Activated naive CD4-positive, alpha-beta T cell treated with anti-CD3 and anti-CD28 coated beads, Interleukin-2, amount 50 U/mL, for 72 hours (primary cell): ENCODE measurements at places on chromosomes 1 and 21. TPM values are rescaled to one million over a fixed set of nuclear protein-coding genes. Genes with fewer than 3 reads are reported as not detected.

GRCh38 chr21:35465741-35466140 is 416.6 kb upstream of the RUNX1 start:
- no peak for DNase-seq

GRCh38 chr1:29330856-29331255 is 94.5 kb downstream of the PTPRU start:
- DNase-seq = no peak

GRCh38 chr1:111695801-111696200 is 43.4 kb downstream of the INKA2 start:
- no peak for DNase-seq

- DNase-seq = no peak
These were observed 21.9 kb downstream of the DUSP10 start for GRCh38 chr1:221719987-221720386.

- no peak for DNase-seq
These were observed 22.9 kb upstream of the SLC19A2 start for GRCh38 chr1:169508432-169509338.

GRCh38 chr1:192846950-192847349 is 38.1 kb downstream of the RGS2 start:
- no peak for DNase-seq

- no peak for DNase-seq
These were observed 459.2 kb upstream of the RUNX1 start for GRCh38 chr21:35508139-35508888.

DNA sequence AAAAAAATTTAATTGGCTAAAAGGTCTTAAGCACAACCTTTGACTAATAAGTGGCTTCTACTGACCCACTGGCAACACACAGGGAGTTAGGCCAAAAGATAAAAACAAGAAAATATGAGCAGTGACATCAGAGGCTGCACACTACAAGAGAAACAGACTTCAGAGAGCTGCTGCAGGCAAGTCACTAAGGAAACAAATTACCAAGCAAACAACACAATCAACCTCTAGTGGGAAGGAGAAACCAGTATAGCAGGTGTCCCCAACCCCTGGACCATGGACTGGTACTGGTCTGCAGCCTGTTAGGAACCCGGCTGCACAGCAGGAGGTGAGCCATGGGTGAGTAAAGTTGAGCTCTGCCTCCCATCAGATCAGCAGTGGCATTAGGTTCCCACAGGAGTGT is 20.8 kb upstream of the ENSA start:
- no peak for DNase-seq

GRCh38 chr1:235649368-235650163 is at the start of gene GNG4:
Gene GNG4, minus strand, starts transcription at chr1:235649784. Its CDS starts 65,946 bp downstream, at chr1:235583838.
- DNase-seq = no peak

GRCh38 chr1:152397474-152397873 is 16.6 kb downstream of the CRNN start:
- DNase-seq = no peak

DNA sequence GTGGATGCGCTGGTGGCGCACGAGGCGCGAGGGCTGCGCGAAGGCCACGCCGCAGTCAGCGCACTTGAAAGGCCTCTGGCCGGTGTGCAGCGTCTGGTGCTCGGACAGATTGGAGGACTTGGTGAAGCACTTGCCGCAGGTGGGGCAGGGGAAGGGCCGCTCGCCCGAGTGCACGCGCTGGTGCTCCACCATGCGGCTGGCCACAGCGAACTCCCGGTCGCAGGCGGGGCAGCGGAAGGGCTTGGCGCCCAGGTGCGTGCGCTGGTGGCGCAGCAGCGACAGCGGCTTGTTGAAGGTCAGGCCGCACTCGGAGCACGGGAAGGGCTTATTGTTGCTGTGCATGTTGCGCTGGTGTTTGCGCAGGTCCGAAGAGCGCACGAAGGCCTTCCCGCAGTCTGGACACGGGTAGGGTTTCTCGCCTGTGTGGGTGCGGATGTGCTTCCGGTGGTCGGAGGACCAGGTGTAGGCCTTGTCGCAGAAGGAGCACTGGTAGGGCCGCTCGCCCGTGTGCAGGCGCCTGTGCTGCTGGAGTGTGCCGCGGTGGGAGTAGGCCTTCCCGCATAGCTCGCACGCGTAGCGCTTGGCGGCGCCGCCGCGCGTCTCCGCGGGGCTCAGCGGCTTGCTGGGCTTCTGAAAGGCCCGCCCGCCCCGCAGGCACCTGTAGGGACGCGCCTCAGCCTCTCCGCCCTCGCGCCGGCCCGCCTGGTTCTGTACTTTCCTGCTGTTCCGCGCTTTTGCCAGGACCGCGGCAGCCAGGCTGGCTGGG is 4.7 kb downstream of the ZNF648 start:
- DNase-seq = no peak

GRCh38 chr1:154408174-154408777 is 3.1 kb downstream of the IL6R start:
- DNase-seq = no peak

GRCh38 chr1:24594328-24594598 is 38.4 kb downstream of the NCMAP start:
- no peak for DNase-seq

Gene ABCA4
- total RNA-seq = not detected

Gene LRRC7
- total RNA-seq = 0.91 TPM

Gene PHGDH
- 73.2 TPM for total RNA-seq
